ENCODE measurements at places on chromosomes 16 and 17. TPM values are rescaled to one million over a fixed set of nuclear protein-coding genes. Genes with fewer than 3 reads are reported as not detected.

- DNase-seq: no peak
Measured at GRCh38 chr17:44053125-44053872, 13.2 kb downstream of the LSM12 start.

DNA sequence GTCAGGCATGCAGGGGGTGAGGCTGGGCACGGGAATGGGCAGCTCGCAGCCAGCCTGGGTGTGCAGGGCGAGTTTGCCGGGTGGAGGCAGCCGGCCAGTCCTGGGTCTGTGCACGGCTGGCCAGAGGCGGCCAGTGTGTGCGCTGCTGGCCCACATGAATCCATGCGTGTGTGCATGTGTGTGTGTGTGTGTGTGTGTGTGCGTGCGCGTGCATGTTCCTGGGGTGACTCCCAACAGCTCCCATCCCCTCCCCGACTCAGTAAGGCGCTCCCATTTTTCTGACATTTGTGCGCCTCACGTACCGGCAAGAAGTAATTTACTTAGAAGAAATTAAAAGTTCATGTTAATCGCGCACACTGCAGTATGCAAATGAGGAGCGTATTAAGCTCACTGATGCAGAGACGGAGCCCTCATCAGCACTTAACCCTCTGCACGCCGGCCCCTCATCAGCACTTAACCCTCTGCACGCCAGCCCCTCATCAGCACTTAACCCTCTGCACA is 55.4 kb upstream of the ACSF3 start:
- DNase-seq: no peak

KCNJ12 gene
- total RNA-seq: 0.25 TPM

DNA sequence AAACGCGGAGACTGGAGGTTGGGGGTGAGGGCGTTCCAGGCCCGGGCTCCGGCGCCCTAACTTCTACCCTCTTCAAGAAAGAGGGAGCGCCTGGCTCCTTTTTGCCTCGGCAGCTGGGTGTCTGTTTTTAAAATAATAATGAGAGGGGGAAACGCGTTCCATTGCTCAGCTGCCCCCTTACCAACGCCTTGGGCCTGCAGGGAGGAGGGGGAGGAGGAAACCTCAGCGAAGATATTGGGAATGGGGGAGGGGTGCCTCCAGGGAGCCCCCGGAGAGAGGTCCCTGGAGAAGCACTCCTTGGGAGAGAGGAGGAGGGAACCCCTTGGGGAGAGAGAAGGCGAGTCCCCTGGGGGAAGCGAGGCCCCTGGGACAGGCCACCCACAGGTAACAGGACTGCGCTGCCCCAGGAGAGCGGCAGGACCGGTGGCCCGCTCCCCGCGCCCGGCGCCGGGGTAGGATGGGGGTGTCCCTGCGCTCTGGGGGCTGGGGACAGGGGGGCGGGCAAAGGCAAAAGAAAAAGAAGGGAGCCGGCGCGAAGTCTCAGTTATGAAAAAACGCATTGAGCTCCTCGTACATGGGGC is 2.7 kb downstream of the NEUROD2 start:
- DNase-seq: no peak

GRCh38 chr17:8965394-8966168 is at the start of gene PIK3R5:
PIK3R5 (minus strand) TSS chr17:8965707; CDS start chr17:8911494, 54,213 bp downstream.
- DNase-seq: no peak

CD300C gene
- not detected for total RNA-seq

- DNase-seq: no peak
Measured at GRCh38 chr16:60636117-60636516, 1400.1 kb downstream of the CDH8 start.

DNA sequence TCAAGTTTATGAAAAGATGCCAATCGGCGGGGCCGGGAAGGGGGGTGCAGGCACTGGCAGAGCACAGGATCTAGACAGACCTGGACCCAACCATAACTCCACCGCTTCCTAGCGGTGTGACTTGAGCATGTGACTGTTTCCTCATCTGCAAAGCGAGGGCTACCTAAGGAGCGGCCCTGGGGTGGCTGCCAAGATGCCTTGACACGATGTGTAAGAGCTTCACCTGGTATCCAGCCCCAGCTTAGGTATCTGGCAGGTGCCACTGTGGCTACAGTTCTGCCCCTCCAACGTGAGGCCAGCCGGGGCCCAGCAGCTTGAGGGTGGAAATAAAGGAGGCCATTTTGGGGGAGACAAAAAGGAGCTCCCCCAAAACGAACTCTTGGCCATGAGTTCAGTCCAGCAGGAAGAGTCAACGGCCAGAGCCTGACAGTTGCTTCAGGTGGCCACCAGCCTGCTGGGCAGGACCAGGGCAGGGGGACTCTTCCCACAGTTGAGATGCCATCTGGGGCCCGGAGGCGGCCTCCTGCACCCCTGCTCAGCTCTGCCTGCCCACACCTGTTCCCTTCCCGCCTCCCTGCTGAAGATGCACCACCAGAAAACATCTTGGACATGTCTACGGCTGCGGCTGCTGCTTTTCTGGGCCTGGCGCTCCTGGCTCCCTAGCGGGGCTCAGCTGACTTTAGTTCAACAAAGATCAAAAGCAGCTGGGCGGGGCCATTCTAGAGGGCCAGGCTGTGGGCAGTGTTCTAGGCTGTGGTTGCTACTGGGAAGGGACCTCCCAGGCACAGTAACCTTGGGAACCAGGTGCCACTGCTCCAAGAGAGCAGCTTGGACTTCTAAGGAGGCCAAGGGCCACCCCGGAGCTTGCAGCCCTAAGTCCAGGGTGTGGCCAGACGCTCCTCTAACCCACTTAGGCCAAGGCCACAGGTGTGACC is 3.4 kb upstream of the MTSS2 start:
- no peak for DNase-seq

DNA sequence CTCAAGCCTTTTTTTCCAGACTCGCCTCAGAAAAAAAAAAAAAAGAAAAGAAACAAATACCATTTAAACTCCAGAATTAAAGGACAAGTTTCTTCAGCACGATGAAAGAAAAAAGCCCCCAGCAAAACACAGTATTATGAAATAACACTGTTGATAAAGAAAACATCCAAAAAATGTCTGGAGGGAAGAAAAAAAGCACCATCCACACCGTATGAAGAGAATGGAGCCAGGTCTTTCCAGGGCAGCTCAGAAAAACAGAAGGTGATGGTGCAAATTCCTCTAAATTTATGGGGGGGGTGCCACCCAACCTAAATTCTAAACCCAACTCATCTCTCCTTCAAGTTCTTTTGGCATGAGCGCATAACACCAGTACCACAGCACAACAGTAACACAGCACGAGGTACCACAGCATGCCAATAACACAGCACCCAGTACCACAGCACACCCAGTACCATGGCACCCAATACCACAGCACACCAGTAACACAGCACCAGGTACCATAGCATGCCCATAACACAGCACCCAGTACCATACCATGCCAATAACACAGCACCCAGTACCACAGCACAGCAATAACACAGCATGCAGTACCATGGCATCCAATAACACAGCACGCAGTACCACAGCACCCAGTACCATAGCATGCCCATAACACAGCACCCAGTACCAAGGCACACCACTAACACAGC is 19.0 kb downstream of the AXIN1 start:
- no peak for DNase-seq

MEOX1 gene
- 1.0 TPM for total RNA-seq

- DNase-seq: no peak
Measured at GRCh38 chr17:16052486-16052885, 52.9 kb downstream of the TTC19 start.

- peak; percentile 25 for DNase-seq
Measured at GRCh38 chr17:7803981-7804380, 30.0 kb upstream of the KDM6B start.

DNA sequence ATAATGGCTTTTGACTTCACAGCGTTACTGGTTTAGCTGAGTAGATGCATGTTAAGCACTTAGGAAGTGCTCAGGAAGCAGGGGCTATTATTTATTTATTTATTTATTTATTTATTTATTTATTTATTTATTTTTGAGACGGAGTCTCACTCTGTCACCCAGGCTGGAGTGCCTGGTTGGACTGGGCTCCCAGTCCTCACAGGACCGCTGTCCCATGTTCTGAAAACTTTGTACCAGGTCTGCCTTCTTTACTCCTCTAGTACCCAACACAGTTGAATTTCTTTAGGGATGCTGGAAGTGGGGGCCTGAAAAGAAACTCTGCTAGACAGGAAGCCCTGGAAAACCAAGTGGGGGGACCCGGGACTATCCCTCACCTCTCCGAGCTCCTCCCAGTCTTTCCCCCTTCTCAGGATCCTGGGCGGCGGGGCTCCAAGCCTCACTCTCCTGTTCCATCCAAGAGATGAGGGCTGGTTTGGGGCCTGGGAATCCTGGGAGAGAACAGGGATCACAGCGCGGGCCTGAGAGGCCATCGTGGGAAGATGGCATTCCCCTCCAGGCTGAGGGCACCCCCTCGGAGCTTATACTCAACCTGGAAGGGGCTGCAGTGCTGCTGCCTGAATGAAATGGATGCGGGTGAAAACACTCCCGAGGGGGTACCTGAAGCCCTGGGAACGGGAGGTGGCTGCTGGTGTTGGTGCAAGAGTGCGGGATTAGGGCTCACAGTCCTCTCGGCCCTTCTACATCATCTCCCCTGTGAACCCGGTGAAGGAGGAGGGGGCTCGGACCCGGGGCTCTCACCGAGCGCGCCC is 674 bp downstream of the ZNF688 start:
- peak; percentile 54 for DNase-seq

DNA sequence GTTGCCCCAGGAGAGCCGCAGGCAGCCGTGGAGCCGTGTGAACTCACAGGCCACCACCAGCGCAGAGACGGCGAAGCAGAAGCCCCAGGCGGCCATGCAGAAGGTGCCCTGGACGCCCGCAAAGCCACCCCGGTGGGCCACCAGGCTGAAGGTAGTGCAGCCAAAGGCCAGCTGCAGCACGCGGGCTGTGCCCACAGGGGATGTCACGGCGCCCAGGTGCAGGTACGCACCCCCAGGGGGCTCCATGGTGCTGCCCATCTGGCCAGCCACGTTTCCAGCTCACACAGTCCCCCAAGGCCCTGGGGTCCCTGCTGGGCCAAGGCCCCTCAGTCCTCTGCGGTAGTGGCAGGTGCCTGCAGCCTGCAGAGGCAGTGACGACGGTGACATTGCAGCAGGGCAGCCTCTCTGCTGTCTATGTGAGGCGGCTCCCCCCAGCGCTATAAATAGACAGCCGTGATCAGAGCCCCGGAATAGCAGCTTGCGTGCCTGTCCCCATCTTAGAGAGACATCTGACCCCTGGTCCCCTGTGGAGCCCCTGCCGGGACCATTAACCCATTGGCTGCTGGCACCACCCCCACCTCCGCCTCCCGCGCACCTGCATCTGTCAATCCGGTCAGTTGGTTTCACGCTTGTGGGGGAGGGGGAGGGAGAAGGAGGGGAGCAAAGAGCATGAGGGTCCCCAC is 4.5 kb upstream of the PYCR1 start:
- DNase-seq: no peak

DNA sequence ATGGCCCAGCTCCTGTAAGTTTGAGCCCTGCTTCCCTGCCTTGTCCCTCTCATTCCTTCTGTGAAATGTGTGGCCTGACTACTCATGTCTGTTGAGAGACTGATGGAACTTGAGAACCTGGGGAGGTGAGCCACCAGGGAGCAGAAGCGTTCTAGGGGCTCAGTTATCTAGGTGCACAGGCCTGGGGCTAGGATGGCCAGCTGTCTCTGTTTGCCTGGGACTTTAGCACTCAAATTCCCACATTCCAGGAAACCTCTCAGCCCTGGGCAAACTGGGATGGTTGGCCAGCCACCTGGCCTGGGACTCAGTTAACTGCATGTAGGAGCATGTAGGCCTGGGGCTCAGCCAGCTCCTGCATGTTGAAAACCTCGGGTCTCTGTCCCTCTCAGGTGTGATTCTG is 9.3 kb upstream of the EPN3 start:
- no peak for DNase-seq

GRCh38 chr17:35742896-35743477 is 10.1 kb downstream of the GAS2L2 start:
- no peak for DNase-seq

DNA sequence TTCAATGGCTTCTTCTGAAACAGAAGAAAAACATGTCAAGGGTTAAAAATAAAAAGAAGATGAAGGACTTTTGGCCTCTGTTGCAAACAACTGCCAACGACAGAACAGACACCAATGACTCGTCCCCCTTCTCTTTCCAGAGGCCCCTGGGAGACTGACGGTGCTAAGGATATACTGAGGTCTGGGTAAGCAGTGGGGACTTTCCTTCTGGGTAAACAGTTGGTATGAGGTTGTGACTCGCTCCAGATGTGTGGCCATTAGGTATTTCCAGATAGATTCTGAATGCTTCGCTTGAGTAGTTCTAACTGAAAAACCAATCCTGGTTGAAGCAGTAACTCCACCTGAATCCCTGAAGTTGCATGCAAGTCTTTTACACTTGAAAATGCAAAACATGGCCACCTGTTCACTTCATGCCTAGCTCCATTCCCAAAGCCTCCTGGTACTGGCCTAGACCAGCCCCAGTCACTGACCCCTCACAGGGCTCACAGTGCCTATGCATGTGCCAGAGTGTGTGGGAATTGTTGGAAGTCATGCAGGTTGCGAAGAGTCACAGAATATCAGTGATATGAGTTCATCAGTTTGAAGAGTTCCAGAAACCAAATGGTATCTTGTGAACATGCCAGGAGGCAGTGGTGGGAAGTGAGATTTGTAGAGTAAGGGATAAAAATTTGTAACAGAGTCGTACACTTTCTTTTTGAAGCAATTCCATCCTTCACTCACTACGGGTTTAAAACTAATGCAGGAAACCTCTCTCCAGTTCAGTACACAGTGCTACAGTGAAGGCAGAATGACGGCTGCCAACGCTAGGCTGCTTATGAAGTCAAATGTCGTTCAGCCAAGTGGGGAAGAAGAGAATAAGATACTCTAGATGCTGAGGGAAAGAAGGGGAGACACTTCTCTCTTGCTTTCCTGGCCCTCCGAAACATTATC is 217.8 kb downstream of the ZFHX3 start:
- no peak for DNase-seq

DNA sequence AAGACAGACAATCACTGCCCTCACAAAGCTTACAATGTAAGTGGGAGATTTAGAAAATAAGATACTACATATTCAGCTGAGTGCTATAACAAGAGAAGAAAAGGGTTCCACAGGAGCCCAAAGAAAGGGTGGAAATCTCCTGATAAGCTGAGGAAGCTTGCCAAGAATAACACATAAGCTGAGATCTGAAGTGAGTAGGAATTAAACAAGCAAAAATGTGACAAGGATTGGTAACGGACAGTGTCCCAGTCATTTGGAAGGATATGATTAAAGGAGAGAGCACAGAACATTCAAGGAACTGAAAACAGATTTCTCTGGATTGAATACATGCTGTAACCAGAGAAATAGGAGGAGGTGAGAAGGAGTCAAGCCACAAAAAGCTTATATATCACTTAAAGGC is 13.0 kb downstream of the CDYL2 start:
- peak; percentile 73 for DNase-seq

- DNase-seq: no peak
Measured at GRCh38 chr16:1497014-1497598, 3.9 kb downstream of the TELO2 start.

DNA sequence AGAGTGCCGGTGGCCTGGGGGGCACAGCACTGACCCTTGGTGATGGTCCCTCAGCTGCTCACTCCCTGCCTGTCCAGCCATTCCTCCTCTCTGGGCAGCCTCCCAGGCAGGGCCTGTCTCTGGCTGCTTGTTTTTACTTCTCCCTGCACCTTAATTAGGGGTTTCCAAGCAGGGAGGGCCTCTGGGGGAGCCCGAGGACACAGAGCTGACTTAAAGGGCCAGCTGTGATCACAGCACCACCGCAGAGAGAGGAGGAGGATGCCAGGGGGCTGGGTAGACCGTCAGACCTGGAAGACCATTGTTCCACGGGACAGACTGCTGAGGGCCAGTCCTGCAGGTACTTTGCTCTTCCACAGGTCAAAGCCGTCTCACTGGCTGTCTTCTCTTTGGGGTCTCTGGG is 1.2 kb upstream of the DPH1 start:
- no peak for DNase-seq
